ENCODE measurements at places on chromosomes 7 and 10. TPM values are rescaled to one million over a fixed set of nuclear protein-coding genes. Genes with fewer than 3 reads are reported as not detected.

- H3K27me3 ChIP-seq: no peaks in the 10 kb centered on the region
- no peak overlapping the region for H3K4me3 ChIP-seq
- no peak for DNase-seq
- H3K27ac ChIP-seq: no peak overlapping the region
Measured at GRCh38 chr10:986137-986825, 2.0 kb upstream of the GTPBP4 start.

GRCh38 chr10:13842117-13842516, 255.4 kb downstream of the PRPF18 start:
- H3K27ac ChIP-seq: no peak overlapping the region
- no peak overlapping the region for H3K4me3 ChIP-seq
- peaks cover 13% of the 10 kb centered on the region for H3K4me1 ChIP-seq
- H3K36me3 ChIP-seq: no peaks in the 10 kb centered on the region
- DNase-seq: no peak

- no peak overlapping the region for H3K27ac ChIP-seq
- no peak for DNase-seq
- no peaks in the 10 kb centered on the region for H3K27me3 ChIP-seq
- no peak overlapping the region for H3K4me3 ChIP-seq
- no peaks in the 10 kb centered on the region for H3K36me3 ChIP-seq
Measured at GRCh38 chr10:117455346-117455745, 80.1 kb upstream of the PDZD8 start.

- H3K36me3 ChIP-seq: no peaks in the 10 kb centered on the region
- no peak for DNase-seq
- H3K4me1 ChIP-seq: peaks cover 45% of the 10 kb centered on the region
- H3K27me3 ChIP-seq: no peaks in the 10 kb centered on the region
- peak overlapping the region; percentile 82 for H3K4me3 ChIP-seq
- H3K27ac ChIP-seq: peak overlapping the region; percentile 93
Measured at GRCh38 chr10:33336582-33337325, 2.3 kb upstream of the NRP1 start.

- H3K27ac ChIP-seq: no peak overlapping the region
- no peaks in the 10 kb centered on the region for H3K36me3 ChIP-seq
- H3K27me3 ChIP-seq: no peaks in the 10 kb centered on the region
- no peaks in the 10 kb centered on the region for H3K4me1 ChIP-seq
- H3K4me3 ChIP-seq: no peak overlapping the region
- DNase-seq: no peak
Measured at GRCh38 chr10:15320522-15321203, 50.4 kb downstream of the FAM171A1 start.

DNA sequence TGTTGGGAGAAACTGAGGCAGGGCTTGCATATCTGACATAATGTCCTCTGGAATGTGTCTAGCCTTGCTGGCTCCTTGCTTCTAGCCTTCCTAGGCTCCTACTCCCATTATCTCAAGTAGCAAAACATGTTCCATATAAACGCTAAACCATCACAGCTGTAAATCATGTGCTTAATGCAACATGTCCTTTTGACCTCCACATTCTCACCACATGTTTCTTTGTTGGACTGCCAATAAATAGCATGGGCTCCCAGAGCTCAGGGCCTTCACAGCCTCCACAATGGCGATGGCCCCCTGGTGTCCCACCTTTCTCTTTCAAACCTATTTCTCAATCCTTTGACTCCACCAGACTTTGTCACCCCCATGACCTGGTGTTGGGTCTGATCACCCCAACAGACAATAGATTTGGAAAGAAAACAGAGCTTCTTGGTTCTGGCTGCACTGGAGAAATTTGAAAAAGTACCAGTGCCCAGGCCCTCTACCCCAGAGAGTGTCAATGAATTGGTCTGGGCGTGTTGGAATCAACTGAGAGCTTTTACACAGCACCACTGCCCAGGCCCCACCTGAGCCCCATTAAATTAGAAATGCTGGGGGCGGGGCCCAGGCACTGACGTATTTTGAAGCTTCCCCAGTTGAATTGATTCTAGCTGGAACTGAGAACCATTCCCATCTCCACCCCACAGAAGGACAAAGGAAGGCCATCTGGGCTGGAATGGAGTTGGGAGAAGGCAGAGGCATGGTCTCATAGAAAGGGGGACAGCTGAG, 41.3 kb upstream of the GGCT start:
- no peaks in the 10 kb centered on the region for H3K27me3 ChIP-seq
- H3K27ac ChIP-seq: no peak overlapping the region
- DNase-seq: no peak
- no peak overlapping the region for H3K4me3 ChIP-seq

The PON1 gene
- total RNA-seq: not detected

The CXCL12 gene
- total RNA-seq: 19.4 TPM

The OGDHL gene
- total RNA-seq: 0.13 TPM

Measured in gastrocnemius medialis (tissue), 4 donors.